Activated CD8-positive, alpha-beta memory T cell treated with anti-CD3 and anti-CD28 coated beads for 4 hours (primary cell): ENCODE measurements at places on chromosomes 13 and 19.

- no peak for DNase-seq
Measured at GRCh38 chr13:38309397-38309796, 40.3 kb upstream of the UFM1 start.

- DNase-seq: no peak
Measured at GRCh38 chr19:15506074-15506571, 2.2 kb upstream of the CYP4F22 start.

GRCh38 chr13:70668983-70669382, 560.7 kb upstream of the KLHL1 start:
- DNase-seq: no peak

DNA sequence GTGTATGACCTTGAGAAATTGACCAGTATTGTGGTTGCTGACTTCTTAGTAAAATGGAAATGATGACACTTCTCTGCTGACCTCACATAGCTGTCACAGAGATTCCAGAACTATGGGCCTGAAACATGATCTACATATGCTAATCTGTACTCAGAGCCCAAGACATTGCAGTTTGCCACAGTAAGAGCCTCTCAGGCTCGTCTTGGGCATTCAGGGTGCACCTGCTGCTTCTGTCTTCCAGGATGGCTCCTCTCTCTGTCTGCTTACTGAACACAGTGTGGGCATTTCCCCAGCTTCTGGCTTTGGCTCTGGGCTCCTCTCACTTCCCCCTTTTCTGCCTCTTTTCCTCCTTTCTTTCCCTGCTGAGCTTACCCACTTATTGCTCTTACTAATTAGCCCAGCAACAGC, 22.3 kb upstream of the SLC46A3 start:
- no peak for DNase-seq

GRCh38 chr13:76720821-76721220, 165.4 kb downstream of the KCTD12 start:
- DNase-seq: no peak

DNA sequence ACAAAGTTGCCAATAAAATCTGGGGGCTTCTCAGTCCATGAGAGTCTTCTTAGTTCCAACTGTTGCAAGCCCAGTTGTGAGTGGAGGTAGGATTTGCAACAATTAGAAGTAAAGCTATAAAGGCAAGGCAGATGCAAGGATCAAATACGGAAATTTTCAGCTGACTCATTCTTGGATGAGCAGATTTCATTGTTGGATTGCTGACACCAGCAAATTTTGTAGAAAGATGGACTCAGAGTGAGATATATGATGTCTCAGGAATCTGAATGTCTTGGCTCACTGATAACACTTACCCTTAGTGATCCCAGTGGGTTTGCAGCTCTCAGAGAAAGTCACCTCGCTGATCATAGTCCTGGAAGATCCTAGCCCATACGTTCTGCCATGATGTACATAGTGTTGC, 209.0 kb downstream of the GPC6 start:
- DNase-seq: no peak

DNA sequence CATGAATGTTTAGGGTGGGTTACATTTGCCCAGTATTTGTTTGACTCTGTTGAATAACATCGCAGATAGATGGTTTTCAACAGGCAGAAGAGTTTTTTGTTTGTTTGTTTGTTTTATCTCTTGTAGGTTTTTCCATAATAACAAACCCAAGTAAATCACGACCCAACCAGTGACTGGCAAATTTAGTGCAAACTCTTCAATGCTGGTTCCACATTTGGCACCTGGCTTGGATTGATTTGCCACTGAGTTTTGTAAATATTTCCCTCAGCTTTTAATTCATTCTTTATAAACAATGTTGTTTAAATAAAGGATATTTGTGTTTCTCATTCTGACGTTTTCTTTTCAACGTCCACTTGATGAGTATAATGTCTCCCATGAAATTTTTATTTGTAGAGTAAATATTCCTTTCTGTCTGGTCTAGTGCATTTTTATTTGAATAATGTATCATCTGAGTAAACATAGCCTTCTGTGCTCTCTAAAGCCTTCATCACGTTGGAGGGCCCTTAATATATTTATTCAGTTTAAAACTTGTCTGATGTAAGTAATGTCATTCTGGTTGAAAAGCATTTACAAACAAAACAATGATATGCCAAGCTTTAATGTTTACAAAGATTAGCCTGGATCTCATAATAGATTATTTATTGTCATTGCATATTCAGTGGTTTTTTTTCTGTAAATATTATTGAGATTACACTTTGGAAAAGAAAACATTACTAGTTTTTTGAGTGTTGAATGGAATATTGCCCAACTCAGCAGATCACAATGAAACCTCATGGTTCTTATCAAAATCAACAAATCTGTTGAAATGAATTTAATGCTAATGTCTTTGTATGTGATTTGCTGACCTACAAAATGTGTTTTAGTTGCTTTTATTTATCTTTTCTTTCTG, 90.4 kb upstream of the PEG3 start:
- DNase-seq: no peak

GRCh38 chr13:40875583-40875982, 86.2 kb downstream of the SLC25A15 start:
- no peak for DNase-seq

GRCh38 chr13:108495646-108496361, 133.6 kb upstream of the MYO16 start:
- DNase-seq: no peak

DNA sequence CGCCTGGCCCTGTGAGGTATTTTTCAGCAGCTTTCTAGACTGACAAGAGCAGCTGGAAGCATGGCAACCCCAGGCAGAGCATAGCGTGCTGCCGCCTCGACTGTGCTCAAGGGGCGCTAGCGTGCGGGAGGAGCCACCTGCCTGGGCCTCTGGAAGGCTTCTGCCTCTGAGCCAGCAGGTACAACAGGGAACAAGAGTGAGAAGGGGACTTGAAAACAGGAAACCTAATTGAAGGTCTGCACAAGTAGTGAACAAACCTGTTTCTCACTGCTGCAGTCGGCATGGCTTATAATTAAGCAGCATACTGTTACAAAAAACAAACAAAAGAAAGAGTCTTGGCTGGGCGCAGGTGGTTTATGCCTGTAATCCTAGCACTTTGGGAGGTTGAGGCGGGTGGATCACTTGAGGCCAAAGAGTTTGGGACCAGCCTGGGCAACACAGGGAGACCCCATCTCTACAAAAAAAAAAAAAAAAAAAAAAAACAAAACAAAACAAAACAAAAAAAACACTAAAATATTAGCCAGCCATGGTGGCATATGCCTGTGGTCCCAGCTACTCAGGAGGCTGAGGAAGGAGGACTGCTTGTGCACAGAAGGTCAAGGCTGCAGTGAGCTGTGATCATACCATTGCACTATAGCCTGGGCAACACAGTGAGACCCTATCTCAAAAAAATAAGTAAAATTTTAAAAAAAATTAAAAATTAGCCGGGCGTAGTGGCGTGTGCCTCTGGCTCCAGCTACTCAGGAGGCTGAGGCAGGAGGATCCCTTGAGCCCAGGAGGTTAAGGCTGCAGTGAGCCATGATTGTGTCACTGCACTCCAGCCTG, 12.6 kb upstream of the GARRE1 start:
- DNase-seq: no peak

GRCh38 chr13:25771202-25771601, 280.6 kb downstream of the SHISA2 start:
- no peak for DNase-seq

GRCh38 chr19:17137417-17137816, 61.8 kb downstream of the MYO9B start:
- DNase-seq: no peak

- no peak for DNase-seq
Measured at GRCh38 chr19:32287811-32288227, 57.6 kb upstream of the ZNF507 start.

GRCh38 chr19:55247621-55248099, 11.2 kb downstream of the PPP6R1 start:
- DNase-seq: no peak

DNA sequence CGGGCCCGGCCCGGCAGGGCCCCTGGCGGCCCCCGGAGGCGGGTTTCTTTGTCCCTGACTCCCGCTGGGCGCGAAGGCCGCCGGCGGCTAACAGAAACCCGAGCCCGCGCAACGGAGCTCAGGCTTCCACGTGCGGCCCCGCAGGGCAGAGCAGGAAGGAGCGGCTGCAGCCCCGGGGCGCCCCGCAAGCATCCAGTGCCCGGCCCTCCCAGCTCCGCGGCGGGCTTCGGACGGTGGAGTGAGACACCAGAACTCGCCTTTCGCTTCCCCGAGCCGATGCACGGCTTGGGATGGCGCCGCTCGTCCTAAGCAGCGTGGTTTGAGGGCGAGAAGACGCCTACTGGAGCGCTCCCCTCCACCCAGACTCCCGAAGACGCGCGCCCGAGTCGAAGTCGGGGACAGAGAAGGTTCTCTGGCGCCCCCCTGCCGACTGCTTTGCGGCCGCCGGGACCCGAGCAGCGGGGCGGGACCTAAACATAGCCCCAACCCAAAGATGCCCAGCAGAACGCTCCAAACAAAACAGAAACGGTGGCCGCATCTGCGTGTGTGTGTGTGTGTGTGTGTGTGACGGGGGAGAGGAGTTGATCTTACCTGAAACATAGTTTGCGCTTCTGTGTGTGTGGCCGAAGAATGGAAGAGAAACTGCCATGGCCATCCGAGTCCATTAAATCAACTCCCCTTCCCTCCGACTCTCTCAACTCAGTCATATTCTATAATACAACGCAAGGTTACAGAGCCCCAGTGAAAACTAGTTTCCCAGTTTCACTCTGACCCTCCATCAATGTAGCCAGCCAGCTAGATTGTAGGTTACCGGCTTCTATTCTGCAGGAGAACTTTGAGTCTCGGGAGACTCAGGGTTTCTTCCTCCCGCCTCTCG, 629 bp upstream of the FGF9 start:
- DNase-seq: peak; percentile 39

- no peak for DNase-seq
Measured at GRCh38 chr19:9013988-9014387, 3.8 kb upstream of the MUC16 start.

DNA sequence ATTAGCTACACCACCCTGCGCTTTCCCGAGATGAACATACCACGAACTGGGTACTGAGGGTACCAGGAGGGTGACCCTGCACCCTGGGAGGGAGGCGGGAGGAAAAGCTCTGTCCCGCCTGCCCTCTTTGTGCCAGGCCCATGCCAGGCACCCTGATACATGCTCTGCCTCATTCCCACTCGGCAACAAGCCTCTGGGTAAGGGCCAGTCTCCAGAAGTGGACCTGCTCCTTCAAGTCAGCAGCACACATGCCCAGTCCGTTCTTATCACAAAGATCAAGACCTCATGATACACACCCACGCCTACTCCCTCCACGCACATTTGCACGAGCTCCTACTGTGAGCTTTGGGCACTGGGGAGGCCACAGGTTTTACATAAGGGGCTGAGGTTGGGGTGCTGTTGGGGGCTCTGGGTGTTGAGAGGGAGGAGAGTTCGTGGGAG, 2.0 kb upstream of the FFAR1 start:
- DNase-seq: no peak

DNA sequence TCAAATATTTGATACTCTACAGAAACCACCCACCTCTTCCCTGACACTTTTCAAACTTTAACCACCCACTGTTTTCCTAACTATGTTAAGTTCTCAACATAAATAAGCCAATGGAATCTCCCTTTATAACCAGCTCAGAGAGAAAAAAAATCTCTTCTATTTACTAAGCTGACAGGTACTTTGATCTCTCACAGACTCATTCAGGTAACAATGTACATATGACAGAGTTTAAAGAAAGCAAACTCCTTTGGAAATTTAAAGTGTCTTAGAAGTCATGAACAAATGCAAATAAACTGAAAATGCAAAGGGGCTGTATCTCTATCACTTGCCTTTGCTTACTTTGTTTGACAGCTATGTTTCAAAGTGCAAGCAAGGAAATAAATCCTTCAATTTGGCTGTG, 109.3 kb downstream of the KLF12 start:
- no peak for DNase-seq

- DNase-seq: no peak
Measured at GRCh38 chr13:114235697-114236096, 1.0 kb downstream of the CDC16 start.
